ENCODE measurements at places on chromosomes 4 and X. TPM values are rescaled to one million over a fixed set of nuclear protein-coding genes. Genes with fewer than 3 reads are reported as not detected.

DNA sequence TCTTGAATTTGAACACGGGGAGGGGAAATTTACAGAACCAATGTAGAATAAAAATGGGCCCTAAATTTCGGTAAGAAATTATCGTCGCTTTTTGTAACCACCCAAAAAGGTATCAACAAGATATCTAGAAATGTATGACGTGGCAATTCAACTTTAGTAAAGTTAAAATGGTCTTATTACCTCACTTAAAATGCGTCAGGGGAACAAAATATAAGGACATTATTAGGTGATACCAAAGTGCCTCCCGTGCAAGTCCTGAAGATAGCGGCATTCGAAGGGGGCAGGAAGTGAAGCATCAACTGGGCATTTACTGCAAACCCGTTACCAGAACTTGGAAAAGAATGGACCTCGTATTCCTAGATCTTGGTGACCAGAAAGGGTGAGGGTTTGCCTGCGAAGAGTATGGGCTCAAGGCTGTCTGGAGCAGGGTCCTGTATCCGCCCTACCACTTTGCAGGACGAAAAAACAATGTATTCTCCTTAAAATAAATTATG is 980 bp downstream of the AP1S2 start:
- DNase-seq = no peak

DNA sequence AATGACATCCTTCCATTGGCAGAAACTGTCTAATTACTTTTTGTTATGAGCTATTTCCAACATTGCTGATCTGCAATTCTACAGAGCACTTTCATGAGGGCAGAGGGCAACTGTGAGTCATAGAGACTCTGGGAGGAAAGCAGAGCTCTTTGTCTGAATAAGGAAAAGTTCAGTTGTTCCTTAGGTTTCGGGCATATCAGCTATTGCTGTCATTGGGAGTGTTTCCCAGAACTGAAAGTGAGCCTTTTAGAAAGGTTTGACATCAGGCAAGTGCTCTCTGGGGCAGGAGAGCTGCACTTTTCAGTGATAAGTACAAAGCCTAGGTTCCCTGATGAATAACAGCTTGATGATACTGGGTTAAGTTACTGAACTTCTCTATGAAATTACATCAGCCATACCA is 119.2 kb upstream of the EDNRA start:
- no peak for DNase-seq

DNA sequence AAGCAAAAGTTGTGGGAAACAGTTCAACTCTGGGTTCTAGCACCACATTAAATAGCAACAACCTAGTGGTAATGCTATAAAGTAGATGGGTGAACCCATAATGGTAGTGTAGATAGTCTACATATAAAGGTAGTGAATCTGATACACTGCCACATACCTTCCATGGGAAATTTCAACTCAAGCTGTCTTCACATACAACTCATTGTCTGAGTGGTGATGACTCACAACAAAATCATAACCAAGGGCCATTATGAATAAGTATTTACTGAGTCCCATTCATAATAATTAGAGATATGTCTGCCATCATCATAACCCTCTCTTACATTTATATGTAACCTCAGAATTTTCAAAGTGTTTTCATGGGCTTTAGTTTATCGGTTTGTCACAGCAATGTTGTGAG is 34.8 kb downstream of the EGF start:
- no peak for DNase-seq

DNA sequence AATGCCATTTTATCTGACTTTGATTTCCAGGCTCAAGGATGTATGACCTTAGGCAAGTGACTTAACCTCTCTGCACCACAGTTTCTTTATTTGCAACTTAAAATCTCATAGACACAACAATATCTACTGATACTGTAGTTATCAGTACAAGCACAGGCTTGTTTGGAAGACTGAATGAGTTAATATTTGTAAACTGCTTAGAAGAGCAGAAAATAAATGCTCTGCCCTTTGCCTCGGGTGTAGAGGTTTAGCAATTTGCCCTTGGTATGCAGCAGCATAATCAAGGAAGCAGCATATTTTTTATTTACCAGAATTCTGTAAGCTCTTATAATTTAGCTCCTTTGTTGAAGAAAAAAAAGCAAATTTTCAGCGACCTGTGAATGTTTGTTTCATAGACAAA is 2.9 kb upstream of the CXCL1 start:
- DNase-seq = no peak

Gene CLDN2
- not detected for total RNA-seq

Gene AMTN
- not detected for total RNA-seq
